ENCODE measurements at places on chromosomes 1 and 21.

DNA sequence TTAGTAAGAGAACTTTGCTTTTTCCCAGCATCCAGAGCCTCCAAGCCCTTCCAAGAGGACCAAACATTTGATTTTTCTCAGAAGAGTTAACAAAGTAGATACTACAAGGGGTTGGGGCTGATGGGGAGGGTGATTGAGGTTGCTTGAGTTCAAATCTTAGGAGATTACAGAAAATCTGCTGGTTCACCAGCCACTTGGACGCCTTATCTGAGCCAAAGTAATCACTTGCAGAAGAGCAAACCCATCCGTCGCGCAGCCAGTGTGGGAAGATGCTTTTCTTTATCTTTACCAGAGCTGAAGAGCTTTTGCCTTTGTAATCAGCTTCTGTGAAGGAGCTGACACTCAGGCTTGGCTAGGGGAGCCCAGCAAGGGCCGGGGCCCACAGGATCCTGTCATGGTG is 91.9 kb upstream of the CTTNBP2NL start:
- no peak for DNase-seq

DNA sequence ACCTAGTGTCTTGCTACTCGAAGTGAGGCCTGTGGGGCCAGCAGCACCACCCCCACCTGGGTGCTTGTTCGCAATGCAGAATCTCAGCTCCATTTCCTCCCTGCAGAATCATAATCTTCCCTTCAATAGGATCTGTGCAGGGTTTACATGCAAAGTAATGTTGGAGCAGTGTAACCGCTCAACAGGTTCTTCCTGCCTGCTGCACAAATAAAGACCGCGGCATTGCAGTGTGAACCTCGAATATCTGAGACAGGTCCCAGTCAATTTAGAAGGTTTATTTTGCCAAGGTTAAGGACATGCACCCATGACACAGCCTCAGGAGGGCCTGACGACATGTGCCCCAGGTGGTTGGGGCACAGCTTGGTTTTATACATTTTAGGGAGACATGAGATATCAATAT is 119.2 kb downstream of the TLR5 start:
- no peak for DNase-seq

DNA sequence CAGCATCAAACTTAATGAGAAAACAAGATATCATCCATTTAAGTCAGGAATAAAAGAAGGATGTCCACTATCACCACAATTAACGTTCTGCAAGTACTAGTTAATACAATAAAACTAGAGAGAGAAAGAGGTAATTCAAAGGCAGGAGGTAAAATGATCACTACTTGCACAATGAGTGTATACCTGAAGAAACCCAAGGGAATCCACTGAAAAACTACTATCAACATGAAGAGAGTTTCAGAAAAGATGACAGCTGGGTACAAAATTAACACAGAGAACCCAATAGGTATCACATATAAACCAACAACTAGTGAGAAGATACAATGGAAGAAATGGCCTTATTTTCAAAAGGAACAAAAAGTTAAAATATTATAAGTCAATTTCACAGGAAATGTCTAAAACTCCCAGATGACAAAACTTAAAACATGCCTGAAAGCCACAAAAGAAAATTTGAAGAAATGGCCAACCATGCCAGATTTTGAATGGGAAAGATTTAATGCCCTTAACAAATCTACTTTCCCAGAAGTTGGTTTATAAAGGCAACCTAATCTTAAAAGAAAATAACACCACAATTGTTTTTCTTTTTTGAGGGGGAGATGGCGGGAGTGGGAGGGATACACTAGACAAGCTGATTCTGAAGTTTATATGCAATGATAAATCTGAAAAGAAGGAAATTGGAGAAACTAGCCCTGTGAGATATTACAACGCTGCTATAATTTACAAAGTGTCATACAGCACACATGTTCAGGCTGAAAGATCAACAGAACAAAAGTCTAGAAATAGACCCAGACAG is 17.8 kb downstream of the VPS26C start:
- DNase-seq = no peak

DNA sequence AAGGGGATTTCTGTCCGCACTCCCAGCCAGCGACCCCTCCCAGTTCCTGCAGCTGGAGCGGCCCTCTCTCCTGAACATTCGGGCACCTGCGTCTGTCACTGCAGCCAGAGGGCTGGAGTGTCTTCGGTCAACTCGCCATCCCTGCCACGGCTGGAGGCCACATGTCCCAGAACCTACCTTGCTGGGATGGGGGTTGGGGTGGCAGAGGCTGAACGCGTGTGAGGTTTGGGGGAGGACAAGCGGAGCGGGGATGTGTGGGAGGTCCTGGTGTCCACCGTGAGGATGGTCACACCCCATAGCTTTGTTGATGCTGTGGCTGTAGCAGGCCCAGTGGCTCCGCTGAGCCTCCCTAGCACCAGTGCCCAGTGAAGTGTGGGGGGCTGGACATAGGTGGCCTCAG is 14.8 kb upstream of the C1orf174 start:
- DNase-seq = no peak

DNA sequence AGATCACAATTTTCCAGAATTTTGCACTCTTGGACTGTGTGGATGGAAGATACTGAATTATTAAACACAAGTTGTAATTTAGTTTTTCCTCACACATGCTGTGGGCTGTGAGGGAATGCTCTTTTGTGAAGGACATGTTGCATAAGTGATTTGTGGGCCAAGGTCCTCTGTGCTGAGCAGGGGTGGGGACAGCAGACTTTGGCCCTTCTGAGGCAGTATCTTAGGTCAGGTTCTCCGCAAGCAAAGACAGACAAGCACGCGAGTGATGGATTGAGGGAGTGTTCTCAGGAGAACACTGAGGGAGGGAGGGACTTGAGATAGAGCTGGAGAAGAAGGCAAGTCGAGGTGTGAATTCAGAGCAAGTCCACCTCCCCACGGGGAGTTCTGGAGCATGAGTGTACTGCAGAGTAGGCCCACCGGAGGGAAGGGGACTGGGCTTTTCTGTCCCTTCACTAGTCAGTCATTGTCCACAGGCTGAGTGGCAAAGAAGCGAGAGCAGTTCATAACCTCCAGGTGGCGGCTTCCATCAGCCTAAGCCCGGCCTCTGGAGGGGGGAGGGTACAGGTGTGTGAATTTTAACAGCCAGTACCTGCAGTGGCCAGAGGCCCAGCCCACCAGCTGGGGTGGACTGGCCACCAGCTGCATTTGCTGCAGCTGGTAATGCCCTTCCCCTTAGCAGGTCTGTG is 19.1 kb upstream of the CD101 start:
- no peak for DNase-seq

DNA sequence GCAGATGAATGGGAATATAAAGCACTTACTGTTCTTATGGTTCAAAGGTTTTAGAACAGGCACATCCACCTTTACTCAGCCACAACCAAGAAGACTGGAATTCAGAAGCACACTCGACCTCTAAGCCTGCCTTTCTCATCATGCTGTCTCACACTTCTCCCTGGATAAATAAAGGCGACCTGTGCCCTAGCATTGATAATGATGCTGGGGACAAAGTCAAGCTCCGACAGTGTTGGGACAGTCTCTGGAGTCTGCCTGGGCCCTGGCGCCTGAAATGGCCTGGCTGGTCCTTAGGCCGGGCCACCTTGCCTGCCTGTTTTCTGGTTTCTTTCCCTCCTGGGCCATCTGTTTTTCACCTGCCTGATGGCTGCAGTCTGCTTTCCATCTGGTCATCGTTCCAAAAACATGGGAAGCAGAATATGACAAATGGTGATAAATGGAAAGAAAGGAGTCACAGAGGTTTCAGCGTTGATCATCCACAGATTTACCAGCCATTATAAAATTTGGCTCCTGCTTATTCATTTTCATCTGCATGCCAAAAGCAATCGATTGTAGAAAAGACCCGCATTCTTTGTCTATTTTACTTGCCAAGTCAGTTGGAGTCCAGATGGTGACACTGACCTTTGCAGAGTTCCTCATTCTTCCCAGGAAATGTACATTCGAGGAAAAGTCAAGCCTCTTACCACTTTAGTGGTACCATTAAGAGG is 91.2 kb upstream of the KCNJ15 start:
- no peak for DNase-seq

DNA sequence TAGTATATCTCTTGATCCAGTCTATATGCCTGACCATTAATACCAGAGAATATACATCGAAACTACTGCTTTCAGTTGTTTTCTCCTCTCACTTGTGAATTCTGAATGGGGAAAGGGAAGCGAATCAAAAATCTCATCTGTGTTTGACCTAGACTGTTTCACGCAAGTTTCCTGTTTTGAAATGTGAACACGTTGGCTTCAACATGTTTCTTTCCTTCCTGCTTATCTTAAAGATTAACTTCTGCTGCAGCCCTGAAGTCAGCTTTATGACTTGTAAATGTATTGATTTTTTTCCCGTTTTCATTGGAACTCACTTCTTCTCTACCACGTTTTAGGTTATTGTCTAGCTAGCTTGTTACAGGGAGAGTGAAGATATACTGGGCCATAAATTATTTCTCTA is 49.9 kb downstream of the SNX27 start:
- peak; percentile 78 for DNase-seq

DNA sequence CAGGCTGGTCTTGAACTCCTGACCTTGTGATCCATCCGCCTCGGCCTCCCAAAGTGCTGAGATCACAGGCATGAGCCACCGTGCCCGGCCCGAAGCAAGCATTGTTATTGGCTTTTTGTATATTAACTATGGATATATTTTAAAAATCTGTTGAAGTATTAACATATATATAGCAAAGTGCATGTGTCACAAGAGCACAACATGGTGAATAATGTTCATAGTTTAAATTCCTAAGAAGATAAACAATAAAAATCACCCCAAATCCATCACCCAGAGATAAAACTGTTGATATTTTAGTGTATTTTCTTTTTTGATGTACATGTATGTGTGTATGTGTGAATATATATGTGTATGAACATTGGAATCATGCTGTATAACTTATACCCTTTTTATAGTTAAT is 9.1 kb upstream of the FOXE3 start:
- DNase-seq = no peak

DNA sequence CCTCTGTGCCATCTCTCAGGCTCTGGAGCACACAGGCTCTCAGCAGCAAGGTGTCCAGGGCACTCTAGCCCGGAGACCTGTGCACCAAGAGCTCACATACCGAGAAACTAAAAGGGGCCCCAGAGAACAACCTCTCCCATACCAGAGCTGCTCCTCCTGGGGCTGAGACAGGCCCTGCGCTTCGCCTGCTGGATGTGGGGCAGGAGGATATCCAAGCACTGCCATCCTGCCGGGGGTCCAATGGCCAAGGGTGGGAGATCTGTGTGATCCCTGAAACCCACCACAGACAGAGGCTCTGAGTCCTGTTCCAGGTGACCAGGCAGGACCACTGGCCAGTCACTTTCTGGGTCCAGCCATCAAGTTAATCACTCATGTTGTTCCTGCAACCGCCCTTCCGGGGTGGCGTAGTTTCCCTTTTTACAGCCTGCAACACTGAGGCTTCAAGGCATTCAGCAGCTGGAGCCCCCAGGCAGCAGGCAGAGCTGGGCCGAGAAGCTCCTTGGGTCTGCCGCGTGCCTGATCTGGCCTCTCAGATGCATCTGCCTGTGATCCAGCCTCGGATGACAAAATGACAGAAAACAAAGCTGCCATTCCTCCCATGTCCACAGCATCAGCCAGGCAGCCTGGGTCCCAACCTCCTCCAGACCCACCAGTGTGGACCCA is 36.7 kb upstream of the ACTRT2 start:
- DNase-seq = no peak

All from MV-4-11 (cell line).